ENCODE measurements at places on chromosomes 12 and 14. TPM values are rescaled to one million over a fixed set of nuclear protein-coding genes. Genes with fewer than 3 reads are reported as not detected.

DNA sequence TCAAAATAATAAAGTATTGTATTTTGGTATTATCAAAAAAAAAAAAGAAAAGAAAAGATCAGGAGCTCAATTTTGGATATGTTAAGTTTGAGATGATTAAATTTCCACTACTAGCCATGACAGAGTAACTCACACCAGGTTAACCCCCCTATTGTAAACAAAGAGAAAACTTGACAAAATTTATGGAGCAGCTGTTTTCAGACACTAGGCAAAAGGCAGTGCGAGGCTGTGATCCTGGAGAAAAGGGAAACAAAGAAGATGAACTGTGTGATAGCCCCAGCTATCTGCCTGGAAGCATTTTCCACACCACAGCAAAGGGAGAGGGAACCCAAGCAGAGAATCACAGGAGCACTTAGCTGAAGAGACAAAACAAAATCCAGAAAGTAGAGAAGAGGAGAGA lies 145.0 kb downstream of the KIF21A start:
- DNase-seq, result no peak

DNA sequence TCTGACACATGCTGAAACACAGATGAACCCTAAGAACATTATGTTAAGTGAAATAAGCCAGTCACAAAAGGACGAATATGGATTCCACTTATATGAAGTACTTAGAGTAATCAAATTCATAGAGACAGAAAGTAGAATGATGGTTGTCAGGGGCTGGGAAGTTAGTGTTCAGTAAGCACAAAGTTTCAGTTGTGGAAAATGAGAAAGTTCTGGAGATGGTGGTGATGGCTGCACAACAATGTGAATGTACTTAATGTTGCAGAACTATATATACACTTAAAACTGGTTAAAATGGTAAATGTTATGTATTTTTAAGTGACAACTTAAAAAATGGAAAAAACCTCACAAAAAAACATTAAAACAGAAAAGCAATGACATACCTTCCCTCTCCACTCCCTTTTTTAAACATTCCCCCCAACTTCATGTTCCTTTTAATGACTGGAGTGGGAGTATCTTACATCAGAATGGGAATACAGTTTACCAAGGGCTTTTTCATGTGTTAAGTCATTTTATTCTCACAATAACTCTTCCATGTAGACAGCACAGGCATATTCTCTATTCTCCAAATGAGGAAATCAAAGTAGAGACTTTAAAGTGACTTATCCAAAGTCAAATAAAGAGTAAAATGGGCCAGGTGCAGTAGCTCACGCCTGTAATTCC lies 24.0 kb downstream of the BTBD7 start:
- DNase-seq, result no peak

DNA sequence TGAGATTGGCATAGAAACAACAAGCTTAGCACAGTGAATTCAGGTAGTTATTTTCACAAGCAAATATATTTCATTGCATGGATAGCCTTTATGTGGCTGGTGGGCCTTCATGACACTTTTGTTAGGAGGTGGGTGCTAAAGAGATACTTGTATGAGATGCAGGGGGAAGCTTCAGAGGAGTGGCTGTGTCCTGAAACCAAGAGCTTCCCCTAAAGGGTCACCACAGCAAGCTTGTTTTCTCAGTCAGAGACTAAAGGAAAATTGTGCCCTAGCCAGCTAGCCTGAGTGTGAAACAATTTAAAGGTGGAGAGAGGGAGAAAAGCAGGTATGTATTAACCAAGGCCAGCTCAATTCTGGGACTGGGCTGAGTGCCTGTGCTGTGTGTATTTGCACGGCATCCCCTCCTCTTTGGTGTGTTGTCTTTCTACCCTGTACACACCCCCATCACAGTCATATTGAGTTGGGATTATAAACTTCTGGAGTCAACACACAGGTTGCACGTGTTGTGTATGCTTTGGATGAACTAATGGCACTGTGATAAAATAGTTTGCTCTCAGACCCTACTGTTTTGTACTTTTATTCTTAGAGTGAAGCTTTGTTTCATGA lies 79.2 kb downstream of the RASSF8 start:
- DNase-seq, result no peak

Gene MYF6
- not detected for total RNA-seq

GRCh38 chr12:10175846-10176636 lies 2.8 kb upstream of the TMEM52B start:
- DNase-seq, result no peak

DNA sequence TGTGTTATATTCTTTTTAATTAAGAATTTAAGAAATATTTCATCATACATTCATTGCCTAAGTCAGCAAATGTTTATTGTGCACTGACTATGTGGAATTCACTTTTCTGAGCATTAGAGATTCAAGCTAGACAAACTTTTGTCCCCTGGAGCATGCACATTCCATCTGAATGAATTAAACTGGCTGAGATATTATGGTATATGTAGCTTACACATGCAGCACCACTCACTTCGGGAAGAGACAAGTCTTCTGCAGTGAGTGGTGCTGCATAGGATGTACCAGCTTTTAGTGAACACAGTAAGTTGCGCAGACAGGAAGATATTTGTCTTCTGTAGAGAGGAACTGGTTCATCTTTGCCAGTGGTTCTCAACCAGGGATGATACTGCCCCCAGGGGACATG lies 318.4 kb downstream of the SYT1 start:
- DNase-seq, result no peak

GRCh38 chr12:93183940-93184671 lies 193.6 kb upstream of the NUDT4 start:
- no peak for DNase-seq

DNA sequence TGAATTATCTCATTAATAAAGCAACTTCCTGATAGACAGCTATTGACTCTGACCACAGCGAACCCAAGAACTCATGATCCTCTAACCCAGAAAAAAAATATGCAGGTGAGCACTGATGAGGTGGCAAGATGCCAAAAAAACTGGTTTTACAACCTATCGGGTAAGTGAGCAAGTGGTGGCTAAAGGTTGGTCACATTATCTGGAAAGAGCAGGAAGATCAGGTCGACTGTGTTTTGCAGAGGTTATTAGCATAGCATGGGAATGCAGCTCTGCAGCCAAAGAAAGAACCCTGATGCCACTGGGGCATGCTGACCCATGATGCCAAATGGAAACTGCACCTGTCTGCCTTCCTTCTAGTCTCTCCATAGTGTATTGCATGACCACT lies 23.5 kb downstream of the BHLHE41 start:
- DNase-seq, result no peak

Data from A172 (cell line).